ENCODE measurements at places on chromosomes 11 and 22.

DNA sequence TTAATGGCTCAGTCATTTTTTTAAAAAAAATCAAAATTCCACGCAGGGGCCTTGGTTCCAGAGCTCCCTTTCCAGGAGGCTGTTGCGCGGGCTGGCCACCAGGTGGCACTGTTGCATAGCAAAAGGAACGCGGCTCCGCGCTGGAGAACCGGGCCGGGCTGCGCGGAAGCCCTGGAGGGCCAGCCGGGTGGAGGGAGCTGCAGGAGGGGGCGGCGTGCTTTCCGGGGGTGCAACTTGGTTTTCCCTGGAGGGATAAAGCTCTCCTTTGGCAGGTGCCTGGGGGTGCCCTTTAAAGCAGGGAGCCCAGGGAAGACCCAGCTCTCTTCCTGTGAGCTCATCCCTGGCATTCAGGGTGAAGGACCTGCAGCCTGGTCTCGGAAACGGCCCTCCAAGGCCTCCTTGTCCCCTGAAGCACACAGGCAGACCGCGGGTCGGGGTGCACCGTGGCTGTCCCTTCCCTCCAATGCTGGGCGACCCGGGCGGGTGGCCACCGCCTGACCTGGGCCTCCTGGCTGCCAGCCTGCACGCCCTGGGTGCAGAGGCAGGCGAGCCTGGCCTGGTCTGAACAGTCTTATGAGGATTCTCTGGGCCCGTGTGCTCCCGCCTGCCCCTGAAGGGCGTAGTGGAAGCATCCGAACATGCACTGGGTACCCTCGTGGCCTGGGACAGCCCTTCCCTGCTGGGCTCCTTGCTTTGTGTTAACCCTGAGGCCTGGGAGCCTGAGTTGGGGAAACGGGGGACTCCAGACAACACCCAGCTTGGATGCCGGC lies 23.4 kb downstream of the KRTAP5-5 start:
- DNase-seq = peak; percentile 80

DNA sequence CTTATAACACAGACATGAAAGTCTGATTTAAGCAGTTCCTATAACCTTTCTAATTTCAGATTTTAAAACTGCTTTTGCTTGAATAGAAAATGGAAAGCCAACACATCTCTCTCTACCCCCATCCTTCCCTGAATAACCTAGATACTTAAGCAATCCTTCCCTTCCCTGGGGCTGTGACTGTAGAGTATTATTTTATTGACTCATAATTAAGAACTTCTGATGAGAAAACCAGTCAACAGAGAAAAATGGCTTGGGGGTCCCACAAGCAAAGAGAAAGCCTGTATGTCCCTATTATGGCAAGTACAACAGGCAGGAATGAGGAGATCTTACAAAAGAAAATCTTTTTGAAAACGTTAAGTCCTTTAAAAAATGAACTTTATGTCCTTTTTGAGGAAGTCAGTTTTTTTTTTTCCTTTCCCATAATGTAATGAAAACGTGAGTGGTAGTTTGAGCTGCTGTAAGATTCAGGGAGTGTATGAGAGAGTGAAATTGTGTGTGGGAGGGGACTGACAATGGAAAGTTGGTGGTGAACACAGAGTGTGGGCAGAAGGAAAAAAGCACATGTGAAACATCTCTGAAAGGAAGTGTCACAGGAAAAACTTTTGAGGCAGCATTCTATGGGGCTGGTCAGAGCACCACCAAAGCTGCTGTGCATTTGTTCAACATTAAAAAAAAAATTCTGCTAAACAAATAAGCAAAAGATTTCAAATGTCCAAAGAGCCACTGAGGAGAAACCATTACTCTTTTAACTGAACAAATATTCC lies 154.6 kb downstream of the MAML2 start:
- peak; percentile 7 for DNase-seq

- DNase-seq = no peak
These were observed 9.7 kb downstream of the IMMP1L start for GRCh38 chr11:31499576-31500178.

- no peak for DNase-seq
These were observed 5.3 kb downstream of the USP47 start for GRCh38 chr11:11847082-11847481.
